ENCODE measurements at places on chromosomes 6 and 20. TPM values are rescaled to one million over a fixed set of nuclear protein-coding genes. Genes with fewer than 3 reads are reported as not detected.

GRCh38 chr20:57025666-57026224, 240.7 kb downstream of the BMP7 start:
- DNase-seq, result peak; percentile 36

TAGAP gene
- 0.65 TPM for polyA plus RNA-seq

DNA sequence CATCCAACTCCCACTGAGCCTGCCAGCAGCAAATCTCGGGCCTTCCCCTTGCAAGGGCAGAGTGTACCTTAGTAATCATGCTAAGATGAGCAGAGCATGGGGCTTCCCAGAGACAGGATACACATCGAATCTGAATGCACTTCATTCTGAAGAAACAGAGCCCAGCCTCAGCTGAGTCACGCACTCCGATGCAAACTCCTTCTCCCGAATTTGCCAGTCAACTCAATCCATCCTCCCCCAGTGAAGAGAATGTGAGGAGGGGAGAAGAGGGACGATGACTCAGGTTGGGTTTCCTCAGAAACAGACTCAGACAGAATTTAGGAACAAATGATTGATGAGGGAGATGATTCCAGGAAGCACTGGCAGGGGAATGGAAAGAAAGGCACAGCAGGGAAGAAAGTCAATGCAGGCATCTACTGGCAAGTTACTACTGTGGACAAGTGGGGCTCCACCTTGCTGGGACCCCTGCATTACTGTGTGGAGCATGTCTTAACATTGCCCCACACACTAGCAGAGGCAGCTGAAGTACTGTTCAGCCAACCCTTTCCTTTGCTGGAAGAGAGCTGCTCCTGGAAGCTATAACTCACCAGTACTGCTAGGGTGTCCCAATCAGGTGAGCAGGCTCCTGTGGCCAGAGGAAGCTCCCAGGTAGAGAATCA, 251.6 kb downstream of the ADGB start:
- DNase-seq, result no peak

- DNase-seq, result no peak
Measured at GRCh38 chr6:128244751-128245405, 275.5 kb downstream of the PTPRK start.

IRAK1BP1 gene
- 13.6 TPM for polyA plus RNA-seq

GRCh38 chr20:48647858-48648257, 179.9 kb downstream of the PREX1 start:
- no peak for DNase-seq
